ENCODE measurements at places on chromosomes 12 and 14.
A peak's percentile ranks its signal among the peaks of the same experiment; 100 is the strongest.

GRCh38 chr14:74792249-74793039 is 29.3 kb downstream of the YLPM1 start:
- no peak for DNase-seq

- no peak for DNase-seq
These were observed 13.7 kb upstream of the RPS6KL1 start for GRCh38 chr14:74936731-74937130.

- no peak for DNase-seq
These were observed 21.1 kb downstream of the ZNF84 start for GRCh38 chr12:133058203-133059113.

DNA sequence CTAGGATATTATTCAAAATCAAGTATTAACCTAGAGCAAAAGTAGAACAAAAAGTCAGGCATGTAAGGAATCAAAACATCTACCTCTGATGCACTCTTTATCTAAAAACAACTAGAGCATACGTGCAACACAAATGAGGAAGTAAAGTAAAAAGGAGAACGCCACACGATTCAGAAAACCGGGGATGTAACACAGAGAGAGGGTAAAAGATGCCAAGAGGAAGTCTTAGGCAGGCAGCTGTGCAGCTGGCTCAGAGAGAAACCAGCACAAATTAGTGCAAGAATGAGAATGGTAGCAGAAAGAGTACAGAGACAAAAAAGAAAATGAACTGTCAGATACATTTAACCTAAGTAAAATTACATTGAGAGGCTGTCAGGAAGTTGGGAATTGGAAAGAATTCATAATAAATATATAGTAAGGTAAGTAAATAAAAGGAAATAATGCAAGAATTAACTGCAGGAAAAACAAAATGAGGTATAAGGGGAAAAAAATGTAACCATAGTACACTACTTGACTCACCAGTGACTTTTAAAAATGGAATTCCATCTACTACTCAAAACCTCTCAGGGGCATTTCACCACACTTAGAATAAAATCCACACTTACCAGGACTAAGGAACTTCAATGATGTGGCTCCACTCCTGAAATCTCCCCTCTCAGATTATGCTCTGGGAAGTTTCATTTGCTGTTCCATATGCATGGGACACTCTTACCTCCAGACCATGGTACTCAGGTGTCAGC is 17.1 kb downstream of the BCAT1 start:
- DNase-seq = peak; percentile 79

DNA sequence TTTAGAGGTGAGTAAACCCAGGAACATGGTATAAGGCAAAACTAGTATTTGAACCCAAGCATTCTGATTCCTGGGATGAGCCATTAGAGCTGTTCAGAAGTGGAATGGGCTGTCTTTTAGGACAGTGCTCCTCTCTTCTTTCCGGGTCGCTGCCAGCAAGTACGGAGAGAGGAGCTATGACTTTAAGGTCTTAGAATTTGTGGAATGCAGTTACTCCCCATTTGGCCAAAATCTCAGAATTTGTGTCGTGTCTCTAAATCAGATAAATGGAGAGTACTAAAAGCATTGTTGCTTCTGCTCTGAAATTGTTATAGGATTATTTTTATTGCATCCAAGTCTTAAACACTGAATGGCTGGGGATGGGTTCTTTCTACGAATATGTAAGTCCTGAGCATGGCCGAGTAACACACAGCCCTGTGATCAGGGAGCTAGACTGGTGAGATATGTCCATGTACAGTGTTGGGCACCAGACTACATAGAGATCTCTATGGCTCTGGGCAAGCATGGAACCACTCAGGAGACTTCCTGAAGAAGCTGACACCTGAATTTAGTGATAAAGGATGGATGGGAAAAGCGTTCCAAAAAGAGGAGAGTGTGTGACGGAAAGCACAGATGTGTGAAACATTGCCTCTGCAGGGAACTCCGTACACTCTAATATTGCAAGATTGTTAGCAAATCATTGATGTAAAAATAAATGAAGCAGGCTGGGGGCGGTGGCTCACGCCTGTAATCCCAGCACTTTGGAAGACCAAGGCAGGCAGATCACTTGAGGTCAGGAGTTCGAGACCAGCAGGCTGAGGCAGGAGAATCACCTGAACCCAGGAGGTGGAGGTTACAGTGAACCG is 184.7 kb downstream of the SRGAP1 start:
- no peak for DNase-seq

DNA sequence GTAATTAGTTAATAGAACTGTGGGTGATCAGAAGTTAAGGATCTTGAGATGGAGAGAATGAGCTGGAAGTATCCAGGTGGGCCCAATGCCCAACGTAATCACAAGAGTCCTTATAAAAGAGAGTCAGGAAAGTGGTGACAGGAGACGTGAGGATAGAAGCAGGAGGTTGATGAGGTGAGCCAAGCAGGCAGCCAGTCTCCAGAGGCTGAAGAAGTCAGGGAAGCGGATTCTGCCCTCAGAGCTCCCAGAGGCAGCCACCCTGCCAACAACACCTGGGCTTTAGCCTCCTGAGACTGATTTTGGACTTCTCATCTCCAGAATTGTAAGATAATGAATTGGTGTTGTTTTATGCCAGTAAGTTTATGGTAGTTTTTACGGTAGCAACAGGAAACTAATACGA is 10.1 kb upstream of the SAV1 start:
- no peak for DNase-seq

- DNase-seq = no peak
These were observed 55.3 kb downstream of the VCPKMT start for GRCh38 chr14:50060871-50061663.

- DNase-seq = no peak
These were observed 79.6 kb downstream of the VRK1 start for GRCh38 chr14:96876747-96877146.

GRCh38 chr14:105065280-105066228 is at the start of gene GPR132:
Gene GPR132, minus strand, starts transcription at chr14:105065430. Its CDS starts 10,010 bp downstream, at chr14:105055420.
- DNase-seq = peak; percentile 93

DNA sequence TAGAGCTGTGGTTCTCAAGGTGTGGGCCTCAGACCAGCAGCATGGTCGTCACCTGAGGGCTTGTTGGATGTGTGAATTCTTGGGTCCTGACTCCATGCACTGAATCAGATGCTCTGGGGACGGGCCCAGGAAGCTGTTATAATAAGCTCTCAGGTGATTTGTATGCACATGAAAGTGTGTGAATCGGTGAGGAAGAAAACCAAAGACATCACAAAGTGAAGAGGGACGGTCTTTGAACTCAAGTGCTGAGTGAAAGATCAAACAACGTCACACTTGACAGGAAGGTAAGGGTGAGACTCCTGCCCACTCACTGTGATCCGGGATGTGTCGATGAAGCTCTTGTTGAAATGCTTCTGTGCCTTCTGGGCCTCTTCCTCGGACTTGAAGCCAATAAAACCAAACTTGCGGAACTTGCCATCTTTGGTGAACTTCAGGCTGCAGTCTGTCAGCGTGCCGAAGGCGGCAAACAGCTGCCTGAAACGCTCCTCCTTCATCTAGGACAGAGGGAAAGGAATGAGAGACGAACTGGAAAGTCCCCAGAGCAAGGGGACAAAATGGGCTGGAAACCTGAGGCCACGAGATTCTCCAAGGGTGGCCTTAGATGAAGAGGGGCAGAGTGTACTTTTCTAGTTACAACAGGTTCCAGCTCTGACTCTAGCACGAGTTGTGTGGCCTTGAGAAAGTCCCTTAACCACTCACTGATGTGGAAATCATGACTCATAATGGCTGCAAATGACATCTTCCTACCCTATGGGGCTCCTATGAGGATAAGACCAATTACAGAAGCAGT is 4.0 kb downstream of the RBM19 start:
- peak; percentile 71 for DNase-seq

DNA sequence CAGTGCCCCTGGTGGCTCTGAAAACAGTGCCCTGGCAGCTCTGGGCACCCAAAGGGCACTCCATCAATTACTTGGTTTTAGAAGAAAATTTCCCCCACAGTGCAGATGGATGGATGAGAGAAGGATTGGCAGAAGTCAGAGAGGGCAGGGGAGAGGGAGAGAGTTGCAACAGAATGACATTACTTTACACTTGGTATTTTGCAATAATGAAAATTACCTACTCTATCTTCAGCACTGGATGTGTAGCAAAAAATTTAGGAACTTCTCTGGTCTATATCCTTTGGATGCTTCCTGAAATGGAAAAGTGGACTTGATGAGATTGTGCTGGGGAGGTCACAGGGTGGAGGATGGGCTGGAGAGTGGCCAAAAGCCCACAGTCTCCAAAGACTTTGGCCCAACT is 193.2 kb downstream of the CHST11 start:
- DNase-seq = no peak

DNA sequence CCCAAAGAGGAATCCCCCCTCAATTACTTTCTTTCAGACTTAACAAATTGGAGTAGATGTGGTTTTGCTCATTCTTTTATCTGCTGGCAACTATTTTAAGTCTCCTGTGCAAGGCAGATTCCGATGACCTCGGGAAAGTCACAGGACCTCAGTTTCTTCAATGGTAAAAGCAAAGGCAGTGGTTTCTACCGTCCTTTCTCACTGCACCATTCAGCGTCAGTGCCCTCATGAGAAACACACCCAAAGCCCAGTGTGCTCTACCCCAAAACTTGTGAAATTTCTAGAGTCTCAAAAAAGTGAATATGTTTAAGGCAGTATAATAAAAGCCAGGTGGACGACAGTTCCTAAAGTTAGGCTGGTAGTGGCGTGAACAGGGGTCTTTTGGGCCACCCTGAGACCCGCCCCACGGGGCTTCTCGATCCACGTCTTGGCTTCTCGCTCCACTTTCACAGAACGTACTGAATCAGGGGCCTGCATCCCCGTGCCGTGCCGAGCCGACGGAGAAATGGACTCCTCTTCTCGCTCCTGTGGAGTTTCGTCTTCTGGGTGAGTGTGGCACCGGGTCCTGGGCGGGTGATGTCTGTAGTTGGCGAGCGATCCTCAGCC is 1.3 kb upstream of the ARHGAP5 start:
- no peak for DNase-seq

GRCh38 chr12:46377678-46378077 is 5.1 kb upstream of the SLC38A2 start:
- DNase-seq = no peak

DNA sequence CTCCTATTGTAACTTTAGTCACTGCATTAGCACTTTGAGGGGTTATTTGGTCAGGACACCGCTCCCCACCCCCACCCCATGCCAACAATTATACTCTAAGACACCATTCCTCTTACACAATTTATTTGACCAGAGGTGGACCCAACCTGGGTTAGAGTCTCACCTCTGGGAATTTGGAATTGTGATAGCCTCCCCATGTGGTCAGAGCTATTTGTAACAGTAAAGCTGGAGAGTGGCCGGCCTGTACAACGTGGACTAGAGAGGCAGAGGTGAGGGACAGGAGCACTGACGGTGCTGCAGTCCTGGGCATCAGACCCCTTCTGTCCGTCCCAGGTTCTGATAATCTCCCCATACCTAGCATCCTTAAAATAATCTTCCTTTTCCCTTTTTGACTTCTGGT is 3.3 kb upstream of the HAL start:
- DNase-seq = no peak

DNA sequence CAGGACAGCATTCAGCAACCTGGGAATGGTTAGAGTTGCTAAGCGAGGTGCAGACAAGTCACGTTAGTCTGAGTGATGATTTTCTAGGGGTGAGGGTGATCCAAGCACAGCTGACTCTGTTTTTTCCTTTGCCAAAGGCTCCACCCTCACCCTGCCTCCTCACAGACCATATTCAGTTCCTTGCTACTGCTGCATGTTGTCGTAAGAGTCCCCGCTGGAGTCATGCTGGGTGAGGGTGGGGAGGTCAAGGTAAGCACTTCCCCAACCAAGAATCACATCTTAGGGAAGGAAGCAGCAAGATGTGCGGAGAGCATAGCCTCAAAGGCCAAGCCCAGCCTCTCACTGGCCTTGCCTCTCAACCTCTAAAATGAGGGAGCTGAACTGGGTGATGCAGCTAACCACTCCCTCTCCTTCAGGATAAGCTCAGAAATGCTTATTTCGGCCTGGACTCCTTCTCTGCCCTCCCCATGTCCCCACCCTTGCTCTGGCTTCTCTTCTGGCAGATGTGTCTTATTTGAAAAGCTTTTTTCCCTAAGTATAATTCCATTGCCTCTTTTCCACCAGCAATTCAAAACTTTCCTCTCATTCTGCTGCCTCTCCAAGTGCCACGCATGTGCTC is 66.9 kb upstream of the ACTN1 start:
- DNase-seq = no peak

DNA sequence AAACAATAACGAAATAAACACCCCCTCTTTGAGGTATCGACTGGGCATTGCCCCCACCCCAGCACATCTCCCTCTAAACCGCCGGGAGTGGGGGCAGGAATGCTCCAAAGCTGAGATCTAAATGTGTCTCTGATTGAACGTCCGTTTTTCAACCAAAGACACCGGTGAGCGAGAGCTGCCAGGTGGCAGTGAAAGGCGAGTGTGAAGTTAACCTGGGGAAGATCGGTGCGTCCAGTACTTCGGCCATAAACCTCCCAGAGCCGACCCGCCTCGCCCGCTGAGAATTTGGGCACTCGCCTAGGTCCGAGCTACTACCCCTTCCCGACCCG is 625 bp downstream of the ANGEL1 start:
- no peak for DNase-seq

DNA sequence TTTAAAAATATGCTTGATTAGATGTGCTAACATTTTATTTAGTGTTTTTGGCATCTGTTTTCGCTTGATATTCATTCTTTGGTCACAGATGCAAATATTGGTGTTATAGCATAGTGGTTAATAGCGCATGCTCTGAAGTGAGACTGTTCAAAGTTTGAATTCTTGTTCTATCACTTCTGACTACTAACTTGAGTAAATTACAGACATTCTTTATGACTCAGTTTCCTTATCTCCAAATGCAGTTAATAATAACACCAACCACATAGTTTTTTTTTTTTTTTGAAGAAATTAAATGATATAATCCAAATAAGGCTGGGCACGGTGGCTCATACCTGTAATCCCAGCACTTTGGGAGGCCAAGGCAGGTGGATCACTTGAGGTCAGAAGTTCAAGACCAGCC is 81.0 kb downstream of the TMX1 start:
- no peak for DNase-seq

- no peak for DNase-seq
These were observed 237.9 kb upstream of the DAAM1 start for GRCh38 chr14:58950555-58950954.
